ENCODE measurements at places on chromosomes 1 and 21. TPM values are rescaled to one million over a fixed set of nuclear protein-coding genes. Genes with fewer than 3 reads are reported as not detected.
A peak's percentile ranks its signal among the peaks of the same experiment; 100 is the strongest.

DNA sequence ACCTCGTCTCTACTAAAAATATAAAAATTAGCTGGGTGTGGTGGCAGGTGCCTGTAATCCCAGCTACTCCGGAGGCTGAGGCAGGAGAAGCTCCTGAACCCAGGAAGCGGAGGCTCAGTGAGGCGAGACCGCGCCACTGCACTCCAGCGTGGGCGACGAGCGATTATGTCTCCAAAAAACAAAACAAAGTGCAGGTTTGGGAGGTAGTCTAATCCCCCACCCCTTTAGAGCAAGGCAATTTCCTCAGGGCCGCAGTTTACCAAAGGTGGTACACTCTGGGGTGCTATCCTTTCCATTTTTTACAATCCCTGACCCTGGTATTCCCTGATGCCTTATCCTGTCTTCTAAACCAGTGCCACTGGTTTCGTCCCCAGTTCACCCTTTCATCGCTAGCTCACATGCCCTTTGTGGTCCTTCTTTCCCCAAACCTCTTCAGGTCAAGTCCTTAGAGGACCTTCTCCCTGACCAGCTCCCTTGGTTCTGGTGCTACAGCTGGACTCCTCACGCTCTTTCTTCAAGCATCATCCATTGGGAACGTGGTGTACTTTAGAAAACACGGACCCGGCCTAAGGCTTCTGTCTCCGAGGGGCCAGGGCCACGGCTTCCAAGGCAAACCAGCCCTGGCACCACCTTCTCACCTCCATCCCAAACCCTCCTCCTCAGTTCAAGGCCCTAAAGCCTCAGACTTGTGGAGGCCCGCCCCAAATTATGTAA, 873 bp downstream of the IFT25 start:
- H3K36me3 ChIP-seq, result no peaks in the 10 kb centered on the region

DNA sequence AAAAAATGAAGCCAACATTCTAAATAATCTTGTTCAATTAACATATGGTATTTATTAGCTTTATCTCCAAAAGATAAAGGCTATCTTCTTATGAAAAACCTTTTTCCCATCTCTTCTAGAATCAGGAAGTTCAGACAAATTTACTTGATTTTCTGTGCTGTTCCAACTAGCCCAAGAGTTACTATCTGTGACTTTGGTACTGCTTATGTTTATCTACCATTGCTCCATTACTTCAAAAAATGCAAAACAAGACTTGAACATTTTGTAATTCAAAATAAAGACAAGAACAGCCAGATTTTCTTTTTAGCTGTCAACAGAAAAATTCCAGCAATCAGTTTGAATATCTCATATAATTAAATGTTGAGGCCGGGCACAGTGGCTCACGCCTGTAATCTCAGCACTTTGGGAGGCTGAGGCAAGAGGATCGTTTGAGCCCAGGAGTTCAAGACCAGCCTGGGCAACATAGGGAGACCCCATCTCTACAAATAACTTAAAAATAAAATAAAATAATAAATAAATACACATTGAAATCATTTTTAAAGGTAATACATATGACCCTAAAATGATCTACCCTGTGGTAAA, 188.5 kb downstream of the LTN1 start:
- DNase-seq, result no peak
- H3K27me3 ChIP-seq, result no peaks in the 10 kb centered on the region
- peaks cover 31% of the 10 kb centered on the region for H3K4me1 ChIP-seq
- no peak overlapping the region for H3K27ac ChIP-seq
- no peak overlapping the region for H3K4me3 ChIP-seq

DNA sequence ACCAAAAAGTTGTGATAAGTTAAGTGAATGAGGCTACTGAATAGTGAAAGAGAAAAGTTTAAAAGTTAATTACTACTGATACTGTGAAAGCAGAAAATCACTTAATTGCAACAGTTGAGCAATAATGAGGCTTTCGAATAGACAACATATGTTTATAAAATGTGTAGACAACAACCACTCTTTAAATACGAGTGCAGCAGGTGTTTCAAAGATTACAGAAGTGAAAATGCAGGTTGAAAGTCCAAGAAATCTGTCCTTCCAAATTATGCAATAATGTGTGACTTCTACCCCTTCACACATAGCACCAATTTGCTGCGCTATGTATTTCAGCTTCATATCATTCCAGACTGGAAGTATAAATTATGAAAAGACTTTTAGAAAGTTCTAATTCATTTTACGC, 213.0 kb downstream of the COL24A1 start:
- DNase-seq, result no peak
- no peak overlapping the region for H3K27ac ChIP-seq
- no peak overlapping the region for H3K4me3 ChIP-seq
- H3K36me3 ChIP-seq, result no peaks in the 10 kb centered on the region
- peaks cover 17% of the 10 kb centered on the region for H3K4me1 ChIP-seq

DNA sequence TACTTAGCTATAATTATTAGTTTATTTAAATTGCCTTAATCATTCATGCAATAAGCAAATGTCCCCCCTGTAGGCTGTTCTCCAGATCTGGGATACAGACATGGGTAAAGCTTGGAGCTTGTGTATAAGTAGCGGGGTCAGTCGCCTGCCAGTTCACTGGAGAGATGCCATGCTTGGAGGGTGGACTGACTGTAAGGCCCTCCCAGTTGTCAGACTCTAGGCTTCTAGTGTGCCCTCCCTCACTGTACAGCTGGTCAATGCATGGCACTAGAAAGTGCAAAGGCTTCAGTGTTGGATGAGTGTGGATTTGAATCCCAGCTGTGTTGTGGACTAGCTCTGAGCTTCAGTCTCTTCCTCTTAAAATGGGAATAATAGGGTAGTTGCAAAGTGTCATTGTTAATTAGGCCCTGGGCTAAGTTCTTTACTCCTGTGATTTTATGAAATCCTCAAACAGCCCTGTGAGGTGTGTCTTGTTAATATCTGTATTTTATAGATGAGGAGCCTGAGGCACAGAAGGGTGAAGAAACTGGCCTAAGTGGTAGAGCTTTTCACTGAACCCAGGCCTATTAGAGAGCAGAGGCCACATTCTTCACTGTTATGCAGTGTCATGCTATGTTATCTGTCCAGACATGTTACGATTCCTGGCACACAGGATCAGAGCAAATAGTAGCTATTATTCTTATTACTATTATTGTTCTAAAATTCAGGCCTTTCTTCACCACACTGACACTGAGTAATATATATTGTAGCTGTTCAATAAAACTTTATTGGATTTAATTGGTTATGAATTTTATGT, 85.9 kb downstream of the ROR1 start:
- H3K36me3 ChIP-seq, result peaks cover 12% of the 10 kb centered on the region
- H3K27ac ChIP-seq, result peak overlapping the region; percentile 49
- no peak overlapping the region for H3K4me3 ChIP-seq
- no peak for DNase-seq
- H3K27me3 ChIP-seq, result no peaks in the 10 kb centered on the region

- H3K27me3 ChIP-seq, result peaks cover 59% of the 10 kb centered on the region
- H3K4me1 ChIP-seq, result peaks cover 13% of the 10 kb centered on the region
Observed at GRCh38 chr1:208276757-208277435, 32.7 kb upstream of the PLXNA2 start.

DNA sequence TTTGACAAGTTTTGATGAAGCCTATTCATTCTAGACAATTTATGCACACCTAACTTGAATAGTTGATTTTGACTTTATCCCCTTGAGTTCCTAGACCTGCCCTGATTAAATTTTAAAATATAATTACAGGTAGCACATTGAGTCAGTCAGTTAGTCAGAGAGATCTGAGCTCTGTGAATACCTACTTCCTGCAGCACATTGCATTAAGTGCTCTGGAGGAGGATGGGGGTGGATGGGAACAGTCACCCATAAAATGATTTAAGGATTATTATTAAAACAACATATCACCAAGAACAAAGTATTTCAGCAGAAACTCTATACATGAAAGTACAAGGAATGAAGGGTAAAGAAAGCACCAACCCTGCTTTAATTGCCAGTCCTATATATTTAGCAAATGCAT, 11.8 kb upstream of the RPF1 start:
- peaks cover 2% of the 10 kb centered on the region for H3K36me3 ChIP-seq
- H3K27ac ChIP-seq, result no peak overlapping the region
- H3K4me1 ChIP-seq, result no peaks in the 10 kb centered on the region

Gene COL9A2
- total RNA-seq, result 4.9 TPM

DNA sequence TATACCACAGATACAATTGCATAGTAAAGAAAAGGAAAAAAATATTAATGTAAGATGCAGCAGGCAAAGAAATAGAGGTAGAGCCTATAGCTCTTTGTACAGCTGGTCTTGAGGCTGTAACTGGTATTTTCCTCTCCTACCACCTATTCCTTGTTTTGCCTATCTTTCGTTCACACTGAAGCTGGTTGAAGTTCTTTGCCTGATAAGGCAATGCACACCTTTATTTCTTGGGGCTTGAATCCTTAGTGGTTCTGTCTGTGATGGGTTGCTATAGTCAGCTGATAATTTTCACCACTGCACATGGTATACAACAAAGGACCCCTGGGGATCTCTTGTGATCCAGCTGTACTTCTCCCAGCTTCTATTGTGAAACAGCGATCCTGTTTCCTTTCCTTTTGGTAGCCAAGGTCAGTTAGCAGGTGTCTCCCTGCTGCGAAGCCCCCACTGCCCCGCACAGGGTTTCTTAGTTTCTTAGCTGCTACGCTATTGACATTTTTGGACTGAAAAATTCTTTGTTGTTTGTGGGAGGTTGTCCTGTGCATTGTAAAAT, 9.9 kb upstream of the TSNAX start:
- H3K27me3 ChIP-seq, result peaks cover 3% of the 10 kb centered on the region
- H3K36me3 ChIP-seq, result no peaks in the 10 kb centered on the region
- no peak overlapping the region for H3K4me3 ChIP-seq

- no peak for DNase-seq
- H3K36me3 ChIP-seq, result peaks cover 4% of the 10 kb centered on the region
- no peak overlapping the region for H3K4me3 ChIP-seq
- H3K4me1 ChIP-seq, result peaks cover 50% of the 10 kb centered on the region
- H3K27ac ChIP-seq, result no peak overlapping the region
- H3K27me3 ChIP-seq, result no peaks in the 10 kb centered on the region
Observed at GRCh38 chr1:25564777-25565574, 21.6 kb downstream of the LDLRAP1 start.

Gene MX2
- total RNA-seq, result not detected

DNA sequence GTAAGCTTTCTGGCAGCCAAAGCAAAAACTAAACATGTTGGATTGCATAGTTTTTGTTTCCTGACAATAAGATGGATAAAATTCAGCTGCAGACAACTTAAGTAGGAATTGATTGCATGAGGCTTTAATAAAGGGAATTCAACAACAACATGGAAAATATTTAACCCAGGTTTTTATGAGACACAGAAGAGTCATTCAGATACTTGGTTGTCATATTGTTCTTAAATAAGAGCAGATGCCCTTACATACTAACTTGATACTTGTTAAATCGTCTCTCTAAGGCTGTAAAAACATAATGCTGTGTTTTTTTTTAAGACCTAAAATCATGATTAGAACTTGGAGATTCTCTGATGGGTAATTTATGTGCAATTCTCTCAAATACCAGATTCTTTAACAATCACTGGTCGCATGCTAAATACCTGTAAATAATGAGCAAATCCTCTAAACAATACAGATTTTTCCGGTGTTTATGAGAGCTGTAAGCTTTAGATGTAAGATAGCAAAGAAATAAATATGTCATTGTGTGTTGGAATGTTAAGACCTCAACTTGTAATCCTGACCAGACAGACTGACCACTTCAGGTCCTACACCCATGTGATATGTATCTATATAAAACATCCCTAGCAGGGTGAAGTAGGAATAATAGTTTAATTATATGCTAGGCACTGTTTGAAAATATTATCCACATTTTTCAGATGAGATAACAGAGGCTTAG, 37.8 kb upstream of the CD34 start:
- no peak for DNase-seq
- H3K27ac ChIP-seq, result no peak overlapping the region
- no peaks in the 10 kb centered on the region for H3K36me3 ChIP-seq
- peaks cover 5% of the 10 kb centered on the region for H3K27me3 ChIP-seq
- H3K4me1 ChIP-seq, result no peaks in the 10 kb centered on the region
- H3K4me3 ChIP-seq, result no peak overlapping the region

Gene PLA2G2F
- not detected for total RNA-seq

Gene DRAXIN
- total RNA-seq, result 0.17 TPM

GRCh38 chr1:174769961-174770549, 229.7 kb upstream of the CACYBP start:
- H3K4me3 ChIP-seq, result no peak overlapping the region
- H3K36me3 ChIP-seq, result no peaks in the 10 kb centered on the region
- H3K27ac ChIP-seq, result peak overlapping the region; percentile 2
- H3K27me3 ChIP-seq, result no peaks in the 10 kb centered on the region
- no peak for DNase-seq
- H3K4me1 ChIP-seq, result no peaks in the 10 kb centered on the region

- H3K4me1 ChIP-seq, result peaks cover 13% of the 10 kb centered on the region
- no peaks in the 10 kb centered on the region for H3K27me3 ChIP-seq
- no peak overlapping the region for H3K4me3 ChIP-seq
- no peak for DNase-seq
Observed at GRCh38 chr1:109721042-109721441, 9.0 kb downstream of the GSTM5 start.
